ENCODE measurements at places on chromosomes 11 and 22. TPM values are rescaled to one million over a fixed set of nuclear protein-coding genes. Genes with fewer than 3 reads are reported as not detected.

Gene CCDC179
- polyA plus RNA-seq: 54.1 TPM

DNA sequence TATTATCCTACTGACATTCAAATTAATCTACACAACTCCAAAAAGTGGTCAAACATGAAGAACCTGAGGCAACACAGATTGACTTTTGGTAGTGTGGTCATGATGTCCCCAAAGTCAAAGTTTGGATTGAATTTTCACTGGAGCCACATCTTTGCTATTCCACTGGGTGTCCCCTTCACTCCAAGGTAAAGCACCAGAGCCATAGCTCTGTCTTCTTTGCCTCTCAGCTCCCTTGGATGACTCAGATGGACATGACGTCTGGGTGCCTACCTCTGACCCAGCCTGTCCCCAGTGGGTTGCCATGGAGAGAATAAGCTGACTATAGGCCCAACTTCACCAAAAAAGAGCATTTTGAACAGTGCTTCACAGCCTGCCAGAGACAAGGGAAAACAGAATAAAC, 57.4 kb upstream of the ARHGAP42 start:
- no peaks in the 10 kb centered on the region for H3K27me3 ChIP-seq
- H3K4me3 ChIP-seq: no peak overlapping the region
- no peaks in the 10 kb centered on the region for H3K36me3 ChIP-seq
- H3K27ac ChIP-seq: no peak overlapping the region

DNA sequence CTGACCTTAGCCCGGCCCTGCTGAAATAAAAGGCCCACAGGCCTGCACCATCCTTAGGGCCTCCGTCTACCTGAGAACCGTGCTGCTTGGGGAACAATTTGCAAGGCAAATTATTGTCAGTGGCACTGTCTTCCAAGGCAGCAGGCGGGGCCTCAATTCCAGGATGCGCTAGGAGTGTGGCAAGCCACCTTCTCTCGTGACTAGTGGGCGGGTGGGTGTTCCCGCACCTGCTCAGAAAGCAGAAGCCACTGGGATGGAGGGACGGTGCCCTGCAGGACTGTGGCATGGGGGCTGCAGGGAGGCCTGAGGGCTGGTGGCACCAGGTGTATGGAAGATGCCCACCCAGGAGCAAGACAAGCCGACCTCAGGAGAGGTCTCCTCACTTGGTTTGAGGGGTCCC, 58.8 kb upstream of the TTLL12 start:
- H3K27me3 ChIP-seq: no peaks in the 10 kb centered on the region
- no peak overlapping the region for H3K27ac ChIP-seq
- H3K4me3 ChIP-seq: no peak overlapping the region

- no peak overlapping the region for H3K4me3 ChIP-seq
- no peak for DNase-seq
- H3K27ac ChIP-seq: no peak overlapping the region
- no peaks in the 10 kb centered on the region for H3K27me3 ChIP-seq
- peaks cover 2% of the 10 kb centered on the region for H3K4me1 ChIP-seq
Measured at GRCh38 chr22:39381009-39381755, 18.4 kb upstream of the TAB1 start.

Gene NLRP10
- polyA plus RNA-seq: 0.13 TPM

- no peaks in the 10 kb centered on the region for H3K36me3 ChIP-seq
- no peak overlapping the region for H3K27ac ChIP-seq
- H3K27me3 ChIP-seq: no peaks in the 10 kb centered on the region
- DNase-seq: no peak
- no peaks in the 10 kb centered on the region for H3K4me1 ChIP-seq
- H3K4me3 ChIP-seq: no peak overlapping the region
Measured at GRCh38 chr11:48028914-48029680, 48.7 kb downstream of the PTPRJ start.

DNA sequence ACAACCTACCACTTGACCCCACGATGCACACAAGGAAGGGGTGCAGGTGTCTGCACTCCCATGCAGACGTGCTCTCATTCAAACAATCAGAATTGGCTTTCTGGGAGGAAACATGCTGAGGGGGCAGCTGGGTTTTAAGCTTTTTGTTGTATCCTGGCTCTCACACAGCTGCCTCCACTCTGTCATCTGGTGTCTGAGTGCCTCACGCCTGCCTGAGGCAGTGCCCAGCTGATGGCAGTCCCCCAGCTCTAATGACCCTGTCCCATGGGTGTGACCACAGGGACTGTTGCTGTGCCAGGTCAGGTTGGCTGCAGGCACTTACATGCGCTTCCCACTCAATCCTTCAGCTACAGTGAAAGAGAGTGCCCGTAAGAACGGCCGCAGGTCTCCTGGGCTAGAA, 53.7 kb downstream of the ARFGAP3 start:
- peaks cover 9% of the 10 kb centered on the region for H3K4me1 ChIP-seq
- H3K4me3 ChIP-seq: no peak overlapping the region
- H3K27ac ChIP-seq: no peak overlapping the region
- H3K27me3 ChIP-seq: no peaks in the 10 kb centered on the region
- H3K36me3 ChIP-seq: no peaks in the 10 kb centered on the region
- peak; percentile 12 for DNase-seq

DNA sequence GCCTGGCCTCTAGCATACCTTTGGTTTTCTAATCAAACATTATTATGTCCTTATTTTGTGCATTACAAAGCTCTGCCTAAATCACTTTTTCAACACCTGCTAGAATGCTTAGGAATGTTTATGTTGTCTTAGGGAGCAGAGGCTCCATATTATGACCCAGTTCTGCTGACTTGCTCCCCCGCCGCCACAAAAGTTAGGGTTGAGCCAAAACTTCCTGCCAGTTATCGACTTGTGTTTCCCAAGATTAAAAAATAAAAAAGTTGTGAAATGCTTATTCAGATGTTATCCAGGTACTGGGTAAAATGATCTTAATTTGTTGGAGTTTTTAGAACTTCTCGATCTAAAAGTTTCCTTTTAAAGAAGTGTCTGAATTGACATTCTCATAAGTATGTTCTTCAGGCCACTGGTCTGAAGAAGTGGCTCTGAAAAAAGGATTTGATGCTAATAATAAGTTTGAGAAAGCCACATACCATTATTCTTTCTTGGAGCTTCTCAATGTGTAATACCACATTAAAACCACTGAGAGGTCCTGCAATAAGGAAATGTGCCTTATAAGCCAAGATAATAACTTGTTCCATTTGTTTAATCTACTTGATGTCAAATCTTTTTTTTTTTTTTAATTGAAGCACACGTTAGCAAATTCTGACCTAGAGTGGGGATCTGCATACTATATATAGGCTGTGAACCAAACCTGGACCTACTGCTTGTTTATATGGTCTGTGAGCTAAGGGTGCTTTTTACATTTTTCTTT, 2.2 kb downstream of the RNF185 start:
- no peaks in the 10 kb centered on the region for H3K27me3 ChIP-seq
- H3K4me3 ChIP-seq: no peak overlapping the region
- DNase-seq: no peak
- H3K4me1 ChIP-seq: peaks cover 8% of the 10 kb centered on the region

DNA sequence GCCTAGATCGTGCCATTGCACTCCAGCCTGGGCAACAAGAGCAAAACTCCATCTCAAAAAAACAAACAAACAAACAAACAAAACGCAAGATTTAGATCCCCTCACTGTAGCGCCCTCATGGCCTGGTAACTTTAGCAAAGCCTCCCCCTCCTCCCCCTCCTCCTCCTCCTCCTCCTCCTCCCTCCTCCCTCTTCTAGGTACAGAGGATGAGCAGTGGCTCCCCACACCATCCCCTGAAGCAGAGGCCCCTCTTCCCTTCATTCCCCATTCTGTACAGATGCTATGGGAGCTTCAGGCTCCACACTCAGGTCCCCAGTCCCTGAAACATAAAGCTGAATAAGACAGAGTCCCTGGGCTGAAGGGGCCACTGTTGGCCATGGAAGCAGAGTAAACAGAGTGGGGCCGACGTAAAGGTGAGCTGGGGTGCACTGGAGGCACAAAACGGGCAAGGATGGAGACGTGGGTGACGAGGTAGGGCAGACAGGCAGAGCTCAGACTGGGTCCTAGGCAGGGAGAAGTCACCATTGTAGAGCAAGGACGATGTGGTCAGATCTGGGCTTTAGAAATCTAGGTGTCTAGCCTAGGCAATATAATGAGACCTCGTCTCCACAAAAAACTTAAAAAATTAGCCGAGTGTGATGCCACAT, 19.4 kb upstream of the NFAM1 start:
- no peaks in the 10 kb centered on the region for H3K36me3 ChIP-seq
- H3K27ac ChIP-seq: no peak overlapping the region
- no peak overlapping the region for H3K4me3 ChIP-seq
- H3K27me3 ChIP-seq: no peaks in the 10 kb centered on the region

- no peaks in the 10 kb centered on the region for H3K27me3 ChIP-seq
- no peak overlapping the region for H3K27ac ChIP-seq
- H3K36me3 ChIP-seq: no peaks in the 10 kb centered on the region
- no peaks in the 10 kb centered on the region for H3K4me1 ChIP-seq
Measured at GRCh38 chr22:48488611-48489511, 1338.8 kb downstream of the BRD1 start.

DNA sequence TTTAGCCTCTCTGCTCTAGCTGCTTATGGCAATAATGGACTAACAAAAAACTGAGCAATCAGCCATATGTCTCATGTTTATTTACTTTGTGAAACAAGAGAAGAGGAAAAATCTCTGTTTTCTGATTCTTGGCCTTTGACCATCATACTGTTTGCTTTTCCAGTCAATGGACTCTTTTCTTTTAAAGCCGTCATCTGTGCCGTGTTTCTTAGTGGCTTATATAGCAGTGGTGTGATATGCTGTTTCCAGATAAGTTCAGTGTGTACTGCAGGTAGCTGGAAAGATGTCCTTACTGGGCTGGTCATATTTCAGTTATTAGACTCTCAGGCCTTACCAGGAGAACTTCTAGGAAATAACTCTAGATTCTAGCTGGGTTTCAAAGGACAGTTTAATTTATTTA, 33.6 kb upstream of the TECTA start:
- peaks cover 5% of the 10 kb centered on the region for H3K4me1 ChIP-seq
- no peaks in the 10 kb centered on the region for H3K27me3 ChIP-seq
- H3K36me3 ChIP-seq: no peaks in the 10 kb centered on the region
- DNase-seq: no peak

- no peaks in the 10 kb centered on the region for H3K27me3 ChIP-seq
- DNase-seq: peak; percentile 11
- no peaks in the 10 kb centered on the region for H3K4me1 ChIP-seq
- no peak overlapping the region for H3K27ac ChIP-seq
Measured at GRCh38 chr11:1153951-1154493, 3.7 kb upstream of the MUC5AC start.

- H3K36me3 ChIP-seq: no peaks in the 10 kb centered on the region
- H3K4me3 ChIP-seq: no peak overlapping the region
- H3K4me1 ChIP-seq: peaks cover 9% of the 10 kb centered on the region
- H3K27me3 ChIP-seq: no peaks in the 10 kb centered on the region
- H3K27ac ChIP-seq: no peak overlapping the region
Measured at GRCh38 chr11:65866509-65867283, 5.9 kb downstream of the EFEMP2 start.

Gene NRIP3
- polyA plus RNA-seq: 108 TPM

DNA sequence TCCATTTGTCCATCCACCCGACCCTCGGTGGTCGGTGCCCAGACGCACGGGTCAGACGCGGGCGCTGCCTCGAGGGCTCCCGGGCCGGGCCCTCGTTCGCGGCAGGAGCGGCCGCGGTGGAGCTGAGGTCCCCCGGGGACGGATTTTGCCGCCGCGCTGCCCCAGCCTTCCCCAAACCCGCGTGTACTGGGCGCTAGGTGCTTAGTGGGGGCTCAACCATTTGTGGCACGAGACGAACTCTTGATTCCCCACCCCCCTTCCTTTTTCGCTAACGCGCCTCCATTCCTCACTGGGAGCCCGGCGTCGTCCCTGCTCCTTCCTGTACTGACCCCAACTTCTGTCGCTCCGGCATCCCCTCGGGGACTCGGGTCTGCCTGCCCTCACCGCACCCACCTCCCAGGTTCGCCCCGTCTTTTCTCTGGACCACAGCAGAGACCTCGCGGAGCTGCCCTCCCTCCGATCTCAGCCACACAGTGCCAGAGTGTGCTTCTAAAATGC, 789 bp upstream of the CBX7 start:
- peak overlapping the region; percentile 90 for H3K4me3 ChIP-seq
- no peak for DNase-seq
- H3K27ac ChIP-seq: peak overlapping the region; percentile 82
- H3K36me3 ChIP-seq: no peaks in the 10 kb centered on the region
- H3K4me1 ChIP-seq: peaks cover 9% of the 10 kb centered on the region

Gene GUCD1
- polyA plus RNA-seq: 93.6 TPM

Gene CNIH2
- 17.3 TPM for polyA plus RNA-seq

DNA sequence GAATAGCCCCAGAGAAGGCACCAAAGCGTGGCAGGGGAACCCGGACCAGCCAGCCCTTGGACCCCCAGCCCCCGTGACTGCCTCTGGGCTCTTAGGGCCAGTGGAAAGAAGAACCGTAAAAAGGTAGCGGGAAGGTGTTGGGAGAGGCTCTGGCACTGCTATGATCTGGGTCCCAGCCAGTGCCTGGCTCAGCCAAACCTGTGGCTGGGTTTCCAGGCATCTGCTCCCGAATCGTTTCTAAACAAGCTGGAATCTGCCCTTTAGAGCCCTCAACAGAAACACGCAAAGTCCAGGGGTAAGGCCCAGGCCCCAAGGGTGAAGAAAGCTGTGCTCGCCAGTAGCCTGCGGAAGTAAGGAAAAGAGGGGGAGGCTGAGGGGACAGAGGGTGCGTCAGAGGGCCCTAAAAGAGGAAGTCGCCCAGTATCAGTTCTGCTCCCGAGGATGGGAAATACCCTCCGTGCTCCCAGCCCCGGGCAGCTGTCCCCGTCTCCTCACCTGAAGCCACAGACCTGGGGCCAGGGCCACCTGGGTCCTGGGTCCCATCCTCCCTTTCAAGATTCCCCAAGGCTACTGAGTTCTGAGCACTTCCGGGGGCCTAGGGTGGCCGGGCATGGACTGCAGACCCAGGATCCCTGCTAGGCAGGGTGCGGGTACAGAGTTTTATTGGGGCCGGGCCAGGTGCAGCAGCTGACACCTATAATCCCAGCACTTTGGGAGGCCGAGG, 24.7 kb downstream of the IL10RA start:
- DNase-seq: peak; percentile 56
- no peak overlapping the region for H3K4me3 ChIP-seq
- H3K4me1 ChIP-seq: no peaks in the 10 kb centered on the region
- no peak overlapping the region for H3K27ac ChIP-seq
- no peaks in the 10 kb centered on the region for H3K36me3 ChIP-seq
